ENCODE measurements at places on chromosomes 4 and X.
A peak's percentile ranks its signal among the peaks of the same experiment; 100 is the strongest.

GRCh38 chr4:6454112-6454910 is 18.1 kb downstream of the PPP2R2C start:
- DNase-seq: no peak

DNA sequence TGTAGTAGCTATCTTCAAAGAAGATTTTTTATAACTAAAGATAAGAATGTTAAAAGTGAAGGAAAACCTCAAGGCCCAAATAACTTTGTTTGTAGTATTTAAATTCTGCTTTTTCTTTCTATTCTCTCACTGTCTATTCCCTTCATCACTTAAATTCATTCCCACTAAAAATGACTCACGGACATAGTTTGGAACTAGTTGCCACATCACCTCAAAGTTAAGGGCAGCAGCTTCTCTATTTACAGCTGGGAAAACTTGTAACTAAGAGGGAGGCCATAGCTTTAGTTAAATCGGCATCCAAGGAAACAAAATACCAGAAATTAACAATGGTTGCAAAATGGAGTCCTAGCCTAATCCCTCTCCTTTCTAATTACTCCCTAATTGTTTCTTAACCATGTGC is 325.4 kb upstream of the MAGEB2 start:
- DNase-seq: no peak

- no peak for DNase-seq
Observed at GRCh38 chr4:18390655-18391353, 369.2 kb upstream of the LCORL start.

DNA sequence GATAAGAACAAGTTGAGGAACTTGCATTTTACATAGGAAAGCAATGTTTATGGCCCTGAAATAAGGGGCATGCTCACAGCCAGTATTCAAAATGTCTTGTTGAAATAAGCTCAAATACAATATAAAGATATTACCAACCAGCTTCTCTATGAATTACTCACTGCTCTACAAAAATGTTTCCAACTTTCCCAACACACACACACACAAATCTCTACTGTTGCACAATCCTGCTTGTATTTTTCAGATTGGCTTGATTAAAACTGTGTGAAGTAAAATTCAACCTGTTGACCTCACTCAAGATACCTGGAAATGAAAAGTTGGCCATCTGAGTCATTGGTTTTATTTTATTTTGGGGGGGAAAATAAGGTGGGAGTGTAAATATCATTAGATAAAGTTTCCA is 128.6 kb downstream of the CHIC2 start:
- no peak for DNase-seq

GRCh38 chrX:136909706-136910564 is 29.4 kb upstream of the RBMX start:
- DNase-seq: peak; percentile 69

DNA sequence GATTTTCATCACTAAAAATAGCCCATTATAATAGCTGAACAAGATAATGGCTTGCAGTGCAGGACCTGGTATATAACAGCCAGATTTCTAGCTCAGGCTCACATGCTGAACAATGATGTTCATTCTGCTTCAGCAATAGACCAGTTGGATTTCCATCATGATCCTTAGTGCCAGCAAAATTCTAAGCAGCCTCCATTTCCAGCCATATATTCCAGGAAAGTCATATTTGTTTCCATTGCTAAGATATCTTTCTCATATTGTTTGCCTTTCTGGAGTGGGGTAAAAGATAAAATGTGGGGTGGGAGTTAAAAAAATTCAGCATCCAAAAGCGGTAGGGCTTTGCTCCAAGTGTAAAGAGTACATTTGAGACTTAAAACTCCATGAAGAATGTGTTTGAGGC is 2344.1 kb downstream of the PCDH7 start:
- no peak for DNase-seq

DNA sequence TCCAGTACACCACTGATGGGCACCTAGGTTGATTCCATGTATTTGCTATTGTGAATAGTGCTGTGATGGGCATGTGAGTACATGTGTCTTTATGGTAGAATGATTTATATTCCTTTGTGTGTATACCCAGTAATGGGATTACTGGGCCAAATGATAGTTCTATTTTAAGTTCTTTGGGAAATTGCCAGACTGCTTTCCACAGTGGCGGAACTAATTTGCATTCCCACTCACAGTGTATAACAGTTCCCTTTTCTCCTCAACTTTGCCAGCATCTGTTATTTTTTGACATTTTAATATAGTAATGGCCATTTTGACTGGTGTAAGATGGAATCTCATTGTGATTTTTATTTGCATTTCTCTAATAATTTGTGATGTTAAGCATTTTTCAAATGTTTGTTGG is 25.9 kb downstream of the CC2D2A start:
- no peak for DNase-seq

- DNase-seq: peak; percentile 2
Observed at GRCh38 chr4:94841864-94842221, 84.1 kb downstream of the BMPR1B start.

DNA sequence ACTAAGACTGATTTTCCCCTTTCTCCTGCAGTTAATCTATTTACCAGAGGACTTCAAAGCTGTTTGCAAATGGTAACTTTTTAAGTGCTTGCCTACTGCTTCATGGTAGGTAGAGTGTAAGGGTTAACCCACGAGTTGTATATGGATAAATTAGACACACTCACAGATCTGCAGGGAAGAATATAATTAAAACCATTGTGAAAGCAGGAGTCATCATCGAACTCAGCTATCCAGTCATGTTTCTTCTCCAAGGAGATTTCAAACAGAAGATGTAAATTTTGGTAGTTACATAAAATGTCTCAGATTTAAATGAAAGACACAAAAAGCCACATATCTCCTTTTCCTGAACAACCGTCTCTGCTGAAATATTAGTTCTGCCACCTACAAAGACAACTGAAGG is 549 bp upstream of the XG start:
- no peak for DNase-seq

DNA sequence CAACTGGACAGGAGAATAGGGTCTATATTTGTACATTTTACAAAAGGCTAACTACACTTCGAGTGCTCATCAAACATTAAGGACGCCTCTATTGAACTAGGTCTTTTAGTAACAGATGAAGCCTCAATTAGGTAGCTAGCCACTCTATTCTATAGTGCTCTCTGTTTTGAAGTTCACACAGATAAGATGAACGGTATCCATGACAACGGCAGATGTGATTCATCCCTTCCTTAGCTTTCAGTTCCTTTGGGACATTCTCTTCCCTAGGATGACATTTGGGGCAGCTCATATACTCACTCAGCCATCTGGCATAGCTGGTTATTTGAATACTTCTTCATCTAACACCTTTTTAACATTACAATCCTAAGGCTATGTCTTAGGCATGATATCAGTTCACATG is 62.4 kb upstream of the WDFY3 start:
- DNase-seq: no peak

GRCh38 chrX:29652484-29652883 is 562.9 kb upstream of the MAGEB2 start:
- no peak for DNase-seq

DNA sequence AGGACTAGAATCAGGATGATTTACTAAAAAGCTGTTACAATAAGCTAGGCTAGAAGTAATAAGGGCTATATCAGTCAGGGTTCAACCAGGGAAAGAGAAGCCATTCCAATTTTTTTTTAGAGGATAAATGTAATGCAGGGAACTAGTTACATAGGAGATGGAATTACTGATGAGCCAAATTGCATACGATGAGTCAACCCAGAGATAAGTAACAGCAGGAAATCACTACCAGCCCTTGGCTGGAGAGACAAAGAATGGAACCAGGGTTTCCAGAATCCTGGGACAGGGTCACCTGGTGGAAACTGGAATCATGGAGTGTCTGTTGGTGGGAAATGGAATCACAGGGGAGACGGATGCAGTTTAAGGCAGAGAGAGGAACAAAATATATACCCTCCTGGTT is 13.1 kb upstream of the MAGEA4 start:
- no peak for DNase-seq

GRCh38 chrX:3345281-3346191 is 916 bp downstream of the MXRA5 start:
- peak; percentile 52 for DNase-seq

GRCh38 chr4:89889289-89889688 is 5.4 kb upstream of the MMRN1 start:
- no peak for DNase-seq

DNA sequence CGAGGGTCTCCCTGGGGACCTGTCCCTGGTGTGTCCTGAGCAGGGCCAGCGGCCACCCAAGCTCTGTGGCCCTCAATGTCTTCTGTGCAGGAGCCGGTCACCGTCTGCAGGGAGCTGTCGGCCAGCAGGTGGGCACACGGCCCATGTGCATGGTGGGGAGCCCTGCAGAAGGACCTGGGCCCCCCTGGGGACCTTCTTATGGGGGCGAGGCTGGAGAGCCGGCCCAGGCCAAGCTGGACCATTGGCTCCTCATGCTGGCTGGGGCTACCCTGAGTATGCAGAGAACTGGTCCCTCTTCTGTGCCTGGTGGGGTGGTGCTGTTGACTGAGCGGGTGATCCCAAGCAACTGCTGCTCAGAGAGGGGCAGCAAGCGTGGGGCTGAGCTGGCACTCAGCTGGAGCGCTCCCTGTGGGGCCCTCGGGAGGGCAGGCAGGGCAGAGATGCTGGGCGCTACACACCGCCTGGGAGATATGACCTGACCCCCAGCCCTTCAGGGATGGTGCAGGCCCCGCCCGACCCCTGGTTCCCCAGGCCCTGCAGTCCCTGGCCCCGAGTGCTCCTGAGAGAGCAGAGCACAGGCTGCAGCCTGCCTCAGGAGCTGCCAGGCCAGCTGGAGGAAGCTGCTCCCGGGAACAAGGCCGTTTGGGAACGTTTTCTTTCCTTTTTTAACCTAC is 14.8 kb downstream of the NAT8L start:
- no peak for DNase-seq

DNA sequence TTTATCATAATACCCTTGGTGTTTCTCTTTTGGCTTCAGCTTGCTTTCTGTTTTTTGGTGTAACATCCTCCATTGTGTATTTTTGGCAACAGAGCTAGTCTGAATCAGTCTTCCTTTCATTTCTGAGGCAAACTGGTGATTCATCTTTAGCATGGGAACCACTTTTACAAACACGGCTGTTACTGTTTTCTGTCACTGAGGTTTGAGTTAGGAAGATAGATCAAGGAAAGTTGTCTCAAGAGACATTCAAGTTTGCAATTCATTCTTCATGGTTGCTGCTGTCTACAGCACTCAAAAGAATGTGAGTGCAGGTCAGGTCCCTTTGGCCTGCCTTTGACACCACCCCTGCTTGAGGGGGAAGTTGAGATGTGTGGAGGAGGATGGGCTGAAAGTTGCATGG is 36.3 kb downstream of the IL21 start:
- DNase-seq: no peak

DNA sequence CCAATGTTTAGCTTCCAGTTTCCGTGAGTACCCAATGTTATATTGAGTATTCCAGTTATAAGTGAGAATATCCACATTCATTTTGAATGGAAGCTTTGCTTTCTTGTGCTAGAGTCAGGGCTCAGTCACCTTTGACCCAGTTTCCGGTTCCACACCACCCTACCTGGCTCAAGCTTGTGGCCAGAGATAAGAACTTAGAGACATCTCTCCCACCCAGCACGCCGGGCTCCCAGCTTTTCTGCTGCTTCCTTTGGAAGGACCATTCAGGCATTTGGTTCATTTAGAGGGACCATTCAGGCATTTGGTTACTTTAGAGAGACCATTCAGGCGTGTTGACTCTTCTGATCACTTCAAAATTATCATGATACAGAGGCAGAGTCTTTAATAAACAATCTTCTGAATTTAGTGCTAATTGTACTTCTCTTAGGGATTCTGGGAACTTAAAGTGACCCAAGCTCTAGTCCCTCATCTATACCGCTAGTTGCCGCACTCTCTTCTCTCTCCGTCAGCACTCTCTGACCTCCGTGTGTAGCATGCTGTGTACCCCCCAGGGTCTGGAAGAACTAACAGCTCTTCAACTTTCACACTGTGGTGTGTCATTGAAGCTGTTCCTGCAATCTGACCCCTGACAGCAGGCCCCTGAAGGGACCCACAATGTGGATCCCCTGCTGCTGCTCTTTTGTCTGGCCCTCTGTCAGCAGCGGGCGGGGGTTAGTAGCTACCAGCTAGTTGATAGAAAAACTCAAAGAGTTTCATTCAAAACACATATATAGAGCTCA is 943.1 kb downstream of the ARAP2 start:
- DNase-seq: no peak

GRCh38 chr4:107265859-107266258 is 229.7 kb upstream of the DKK2 start:
- DNase-seq: peak; percentile 20

GRCh38 chr4:149690726-149691125 is 124.9 kb downstream of the IQCM start:
- DNase-seq: no peak

DNA sequence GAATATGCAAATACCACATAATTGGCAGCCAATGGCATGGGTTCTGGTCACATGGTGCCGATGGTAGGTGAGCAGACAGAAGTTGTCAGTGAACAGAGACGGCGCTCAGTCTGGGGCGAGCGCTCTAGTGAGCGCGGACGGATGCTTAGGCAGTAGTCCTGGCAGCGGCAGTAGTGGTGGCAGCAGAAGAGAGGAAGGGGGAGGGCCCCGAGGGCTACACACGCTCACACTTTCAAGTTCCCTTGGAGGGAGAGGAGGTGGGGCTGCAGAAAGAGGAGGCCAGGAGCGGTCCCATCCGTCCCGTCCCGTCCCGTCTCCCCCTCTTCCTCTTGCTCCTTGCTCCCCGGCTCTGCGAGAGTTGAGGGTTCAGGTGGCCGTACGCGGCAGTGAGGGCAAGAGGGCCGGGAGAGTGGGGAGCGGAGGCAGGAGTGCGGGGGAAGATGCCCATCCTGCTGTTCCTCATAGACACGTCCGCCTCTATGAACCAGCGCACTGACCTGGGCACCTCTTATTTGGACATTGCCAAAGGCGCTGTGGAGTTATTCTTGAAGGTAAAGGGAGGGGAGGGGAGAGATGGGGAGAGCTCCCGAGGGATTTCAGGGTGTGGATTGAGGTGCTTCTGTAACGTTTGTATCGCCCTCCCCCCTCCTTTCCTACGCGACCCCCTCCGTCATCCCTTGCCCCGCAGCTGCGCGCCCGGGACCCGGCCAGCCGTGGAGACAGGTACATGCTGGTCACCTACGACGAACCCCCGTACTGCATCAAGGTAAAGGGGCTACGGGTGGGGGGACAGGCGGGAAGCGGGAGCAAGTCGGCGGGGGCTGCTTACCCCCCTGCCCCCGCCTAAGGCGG is at the start of gene INTS6L:
TSS of gene INTS6L (plus strand) at position 108 of the 852 bp plus-strand sequence. CDS start at position 441, 333 bp downstream.
- peak; percentile 77 for DNase-seq

DNA sequence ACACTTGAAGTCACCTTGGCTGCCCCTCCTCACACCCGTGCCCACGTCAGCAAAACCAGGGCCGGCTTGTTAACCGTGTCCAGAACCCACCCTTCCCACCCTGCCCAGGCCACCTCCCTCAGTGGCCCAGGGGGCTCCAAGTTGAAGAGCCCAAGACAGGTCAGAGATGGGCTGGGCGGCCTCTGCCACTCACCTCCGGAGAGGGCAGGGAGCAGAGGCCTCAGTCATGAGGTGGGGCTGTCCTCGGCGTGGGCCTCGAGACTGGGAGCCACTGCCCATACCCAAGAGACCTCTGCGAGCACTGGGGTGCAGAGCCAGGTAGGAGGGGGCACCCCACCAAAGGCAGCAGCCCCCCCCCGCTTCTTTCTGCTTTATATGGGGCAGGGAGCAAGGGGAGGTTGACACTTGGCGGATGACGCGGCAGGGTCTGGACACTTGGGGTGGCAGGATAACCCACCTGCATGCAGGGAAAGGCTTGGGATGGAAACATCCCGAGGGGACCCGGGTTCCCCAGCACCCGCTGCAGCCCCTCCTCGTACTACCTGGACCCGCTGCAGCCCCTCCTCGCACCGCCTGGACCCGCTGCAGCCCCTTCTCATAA is 38.0 kb upstream of the SPON2 start:
- no peak for DNase-seq

GRCh38 chr4:168634276-168634802 is 137.5 kb downstream of the PALLD start:
- no peak for DNase-seq

- no peak for DNase-seq
Observed at GRCh38 chr4:37948542-37948941, 11.7 kb upstream of the PTTG2 start.

Measured in NCI-H510A (cell line).